ENCODE measurements at places on chromosomes 11 and 22.

DNA sequence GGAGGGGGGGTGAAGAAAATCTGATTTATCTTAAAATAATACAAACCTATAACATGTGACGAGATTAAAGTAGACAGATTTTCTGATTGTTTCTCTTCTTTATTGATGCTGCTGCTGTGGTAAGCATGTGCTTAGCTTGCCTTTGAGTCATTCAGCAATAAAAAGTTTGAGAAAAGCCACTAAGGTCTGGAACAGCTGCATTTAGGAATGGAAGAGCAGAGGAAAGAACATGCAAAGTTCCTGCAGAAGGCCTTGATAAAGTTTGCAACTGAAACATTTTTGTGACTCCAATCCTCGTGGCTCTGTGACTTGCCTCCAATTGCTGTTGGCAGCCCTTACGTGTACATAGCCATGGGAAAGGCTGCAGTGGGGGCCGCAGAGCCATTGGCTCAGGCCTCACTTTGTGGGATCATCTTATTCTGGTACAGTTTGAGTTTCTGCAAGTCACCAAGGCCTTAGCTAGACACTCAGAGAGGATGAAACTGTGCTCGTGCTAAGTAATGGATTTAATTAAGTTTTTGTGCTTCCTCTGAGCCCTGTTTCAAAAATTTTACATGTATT, 370.2 kb downstream of the AASDHPPT start:
- no peak for DNase-seq

GRCh38 chr11:111723595-111723994, 42.6 kb downstream of the PPP2R1B start:
- no peak for DNase-seq

DNA sequence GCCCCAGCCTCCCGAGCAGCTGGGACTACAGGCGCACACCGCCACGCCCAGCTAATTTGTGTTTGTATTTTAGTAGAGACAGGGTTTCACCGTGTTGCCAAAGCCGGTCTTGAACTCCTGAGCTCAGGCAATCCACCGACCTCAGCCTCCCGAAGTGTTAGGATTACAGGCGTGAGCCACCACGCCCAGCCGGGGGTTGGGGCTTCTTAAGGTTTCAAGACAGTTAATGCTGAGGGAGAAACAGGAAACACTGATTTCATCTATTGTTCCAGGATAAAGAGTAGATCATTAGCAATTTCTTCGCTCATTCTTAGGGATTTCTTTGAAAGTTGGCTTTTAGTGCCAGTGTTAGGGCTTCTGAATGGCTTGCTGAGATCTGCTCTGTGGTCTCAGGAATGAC, 21.2 kb upstream of the CLMP start:
- no peak for DNase-seq

DNA sequence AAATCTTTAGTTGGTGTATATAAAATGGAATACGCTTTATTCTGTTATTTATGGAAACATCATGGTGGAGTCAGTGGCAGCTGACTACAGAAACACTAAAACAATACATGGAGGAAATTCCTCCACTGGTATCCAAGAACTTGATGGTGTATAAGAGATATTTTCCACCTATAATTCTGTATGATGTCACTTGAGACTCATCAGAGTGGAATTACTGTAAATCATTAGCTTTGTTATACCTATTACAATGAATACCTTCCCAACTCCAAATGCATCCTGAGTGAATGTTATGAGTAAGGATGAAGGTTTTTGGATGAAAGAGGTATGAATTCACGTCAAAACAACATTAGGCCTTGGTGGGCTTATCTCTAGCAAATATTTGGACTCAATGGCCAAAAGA, 258.5 kb upstream of the SORL1-AS1 start:
- no peak for DNase-seq

DNA sequence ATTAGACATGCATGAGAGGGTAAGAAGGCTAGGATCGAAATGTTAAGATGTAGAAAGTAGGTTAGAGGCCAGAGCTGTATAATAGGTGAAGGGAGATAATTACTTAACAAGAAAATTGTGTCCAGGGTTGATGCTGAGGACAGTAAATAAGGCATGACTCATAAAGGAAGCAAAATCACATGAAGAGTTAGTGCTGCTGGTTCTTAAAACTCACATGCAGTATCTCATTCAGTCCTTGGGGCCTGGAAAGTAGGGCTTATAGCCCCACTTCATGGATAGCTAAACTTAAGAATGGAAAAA, 130.2 kb downstream of the NCAM1 start:
- DNase-seq = no peak

All from cortex of kidney (tissue), 1 donor.